ENCODE measurements at places on chromosomes 6 and 20.

GRCh38 chr6:41636833-41637193, 1.5 kb upstream of the MDFI start:
- no peak for DNase-seq

- DNase-seq: no peak
These were observed 17.6 kb downstream of the GABRR1 start for GRCh38 chr6:89199579-89199978.

DNA sequence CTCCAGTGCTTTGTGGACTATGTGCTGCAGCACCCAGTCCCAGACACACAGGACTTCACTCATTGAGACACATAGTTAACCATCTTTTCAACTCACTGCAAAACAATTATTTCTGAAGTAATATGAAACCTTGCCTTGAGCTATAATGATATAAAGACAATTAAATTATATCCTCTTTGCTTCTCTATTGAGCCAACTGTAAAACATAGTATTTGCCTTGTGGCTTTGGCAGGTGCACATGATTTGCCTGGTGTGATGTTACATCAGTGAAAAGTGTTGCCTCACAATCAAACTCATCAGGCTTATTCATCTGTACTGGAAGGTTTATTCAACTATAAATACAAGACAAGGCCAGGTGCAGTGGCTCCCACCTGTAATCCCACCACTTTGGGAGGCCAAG, 80.6 kb downstream of the NCOA7 start:
- DNase-seq: no peak

- DNase-seq: no peak
These were observed 144.1 kb upstream of the PTCHD4 start for GRCh38 chr6:48255094-48255493.

GRCh38 chr20:45097485-45098102, 3.3 kb downstream of the KCNS1 start:
- peak; percentile 39 for DNase-seq

GRCh38 chr6:151172751-151173150, 67.0 kb upstream of the AKAP12 start:
- no peak for DNase-seq

Measured in CD4-positive, alpha-beta T cell treated with Interleukin-4 for 1 hour (primary cell).